ENCODE measurements at places on chromosomes 3 and 15.
A peak's percentile ranks its signal among the peaks of the same experiment; 100 is the strongest.

DNA sequence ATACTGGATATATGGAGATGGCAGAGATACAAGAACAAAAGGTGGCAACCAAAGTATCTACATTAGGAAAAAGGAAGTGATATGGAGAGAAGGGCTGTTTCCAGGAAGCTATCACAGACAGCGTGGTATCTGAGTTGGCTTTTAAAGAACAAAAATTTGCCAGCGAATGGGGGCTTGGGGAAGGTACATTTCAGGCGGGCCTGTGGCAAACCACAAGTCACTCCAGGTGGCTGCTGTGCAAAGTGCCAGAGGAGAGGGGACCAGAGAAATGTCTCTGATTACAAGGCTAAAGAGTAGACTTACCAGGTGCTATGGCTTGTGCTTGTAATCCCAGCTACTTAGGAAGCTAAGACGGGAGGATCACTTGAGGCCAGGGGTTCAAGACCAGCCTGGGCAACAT, 91.1 kb downstream of the MSL2 start:
- no peak for DNase-seq

DNA sequence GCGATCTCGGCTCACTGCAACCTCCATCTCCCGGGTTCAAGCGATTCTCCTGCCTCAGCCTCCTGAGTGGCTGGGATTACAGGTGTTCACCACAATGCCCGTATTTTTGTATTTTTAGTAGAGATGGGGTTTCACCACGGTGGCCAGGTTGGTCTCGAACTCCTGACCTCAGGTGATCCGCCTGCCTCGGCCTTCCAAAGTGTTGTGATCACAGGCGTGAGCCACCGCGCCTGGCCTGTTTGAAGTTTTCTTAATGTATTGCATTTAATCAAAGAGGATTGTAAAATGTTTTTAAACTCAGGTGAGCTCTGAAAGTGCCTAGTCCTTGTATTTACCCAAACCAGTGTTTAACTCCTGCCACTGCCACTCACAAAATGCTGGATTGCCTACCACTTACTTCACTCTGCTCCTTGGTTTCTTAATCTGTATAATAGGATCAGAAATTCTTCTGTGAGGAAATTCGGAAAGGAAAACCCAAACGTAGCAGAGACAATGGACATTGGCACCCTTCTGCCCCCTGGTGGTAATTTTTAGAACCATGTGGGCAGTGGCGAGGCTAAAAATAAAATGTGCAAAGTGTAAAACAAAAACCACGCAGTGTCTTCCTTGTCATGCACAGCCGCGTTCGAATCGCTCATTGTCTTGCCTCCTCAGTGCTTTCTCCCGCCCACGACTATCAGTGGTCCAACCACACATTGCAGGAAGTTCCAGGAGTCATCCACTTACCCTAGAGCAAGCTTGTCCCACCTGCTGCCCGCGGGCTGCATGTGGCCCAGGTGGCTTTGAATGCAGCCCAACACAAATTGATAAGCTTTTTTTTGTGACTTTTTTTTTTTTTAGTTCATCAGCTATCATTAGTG, 27.3 kb downstream of the CEP19 start:
- peak; percentile 76 for DNase-seq

DNA sequence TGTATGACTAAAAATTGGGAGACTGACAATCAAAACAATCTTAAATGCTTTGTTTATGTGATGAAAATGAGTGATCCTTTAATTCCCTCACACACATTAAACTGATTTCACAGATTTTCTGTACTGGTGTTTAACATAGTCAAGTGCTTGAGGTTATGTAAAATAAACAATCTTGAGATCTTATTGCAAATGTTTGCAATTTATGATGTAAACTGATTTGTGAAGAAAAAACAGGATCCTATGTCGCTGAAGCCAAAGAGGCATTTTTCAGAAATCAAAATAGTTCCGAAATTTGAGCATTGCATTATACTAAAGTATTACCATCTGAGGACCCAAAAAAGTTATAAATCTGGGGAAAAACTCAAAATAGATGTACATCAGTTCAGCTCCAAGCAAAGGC, 12.7 kb downstream of the SHOX2 start:
- DNase-seq: no peak

- no peak for DNase-seq
Measured at GRCh38 chr3:64046996-64047594, 23.8 kb upstream of the PSMD6 start.

GRCh38 chr15:67765701-67766100, 59.6 kb upstream of the SKOR1 start:
- no peak for DNase-seq

- no peak for DNase-seq
Measured at GRCh38 chr3:128439226-128439625, 27.5 kb downstream of the DNAJB8 start.

- DNase-seq: peak; percentile 55
Measured at GRCh38 chr3:122533931-122534334, 19.2 kb upstream of the KPNA1 start.

DNA sequence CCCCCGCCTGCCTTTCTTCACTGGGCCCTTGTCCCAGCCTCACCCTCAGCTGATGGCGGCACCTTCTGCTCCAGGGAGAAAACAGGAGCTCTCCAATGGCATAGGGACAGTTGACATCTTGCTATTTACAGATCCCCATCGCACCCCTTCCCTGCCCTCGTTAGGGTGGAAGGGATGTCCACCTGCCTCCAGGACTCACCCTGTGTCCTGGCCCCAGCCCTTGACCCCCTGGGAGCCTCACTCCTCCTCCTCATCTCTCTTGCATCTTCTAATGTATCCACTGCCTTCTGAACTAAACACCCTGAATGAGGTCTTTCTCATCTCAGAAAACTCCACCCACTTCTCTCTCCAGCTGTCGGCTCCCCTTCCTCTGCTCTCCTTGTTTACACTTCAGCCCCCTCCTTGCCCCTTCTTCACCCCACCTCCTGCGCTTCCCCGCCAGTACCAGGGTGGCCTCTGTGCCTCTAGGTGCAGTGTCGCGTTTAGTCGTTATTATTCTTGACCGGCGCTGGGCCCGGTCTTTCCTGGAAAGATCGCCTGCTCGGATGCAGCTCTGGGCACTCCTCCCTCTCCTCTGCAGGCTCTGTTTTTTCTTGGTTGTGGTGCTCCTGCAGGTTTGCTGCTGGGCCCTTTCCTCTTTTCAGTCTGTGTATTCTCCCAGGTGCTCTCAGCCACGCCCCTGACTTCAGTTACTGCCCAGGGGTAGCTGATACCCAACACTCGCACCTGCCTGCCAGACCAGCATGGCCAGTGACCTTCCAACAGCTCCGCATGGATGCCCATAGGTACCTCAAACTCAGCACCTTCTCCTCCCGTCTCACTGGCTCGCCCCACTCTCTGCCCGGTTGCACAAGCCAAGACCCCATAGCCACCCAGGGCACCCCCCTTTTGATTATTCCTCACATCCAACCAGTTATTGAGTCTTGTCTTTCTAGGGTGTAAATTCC, 42.9 kb downstream of the PML start:
- DNase-seq: no peak

- peak; percentile 61 for DNase-seq
Measured at GRCh38 chr3:80087767-80088166, 320.0 kb upstream of the ROBO1 start.

- no peak for DNase-seq
Measured at GRCh38 chr15:65881766-65882434, 12.6 kb downstream of the RAB11A start.

- peak; percentile 65 for DNase-seq
Measured at GRCh38 chr15:58873267-58873666, 60.2 kb downstream of the SLTM start.

- DNase-seq: no peak
Measured at GRCh38 chr3:182508919-182509711, 284.2 kb upstream of the ATP11B start.

- peak; percentile 79 for DNase-seq
Measured at GRCh38 chr3:13091898-13092611, 18.8 kb upstream of the IQSEC1 start.

DNA sequence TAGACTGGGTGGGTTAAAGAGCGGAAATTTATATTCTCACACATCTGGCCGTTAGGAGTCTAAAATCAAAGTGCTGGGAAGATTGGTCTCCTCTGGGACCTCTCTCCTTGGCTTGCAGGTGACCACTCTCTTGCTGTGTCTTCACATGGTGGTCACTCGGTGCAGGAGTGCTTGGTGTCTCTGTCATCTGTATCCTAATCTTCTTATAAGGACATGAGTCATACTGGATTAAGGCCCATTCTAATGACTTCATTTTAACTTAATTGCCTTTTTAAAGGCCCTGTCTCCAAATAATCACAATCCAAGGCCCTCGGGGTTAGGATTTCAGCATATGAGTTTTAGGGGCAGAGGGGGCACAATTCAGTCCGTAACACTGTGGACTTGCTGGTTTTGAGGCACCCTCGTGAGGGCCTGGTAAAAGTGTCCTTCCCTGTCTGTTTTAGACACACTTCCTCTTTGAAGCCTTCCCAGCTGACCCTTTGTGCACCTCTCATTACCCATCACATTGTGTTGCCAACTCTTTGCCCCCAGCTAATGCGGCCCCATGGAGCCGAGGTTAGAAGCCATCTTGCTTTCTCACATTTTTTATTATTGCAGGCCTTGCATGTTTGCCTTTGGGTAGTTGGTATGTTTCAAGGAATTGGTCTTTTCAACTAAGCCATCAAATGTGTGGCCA, 3.2 kb downstream of the XYLB start:
- no peak for DNase-seq
